ENCODE measurements at places on chromosomes 7 and 10. TPM values are rescaled to one million over a fixed set of nuclear protein-coding genes. Genes with fewer than 3 reads are reported as not detected.

- DNase-seq = peak; percentile 62
Measured at GRCh38 chr7:50363327-50364060, 59.0 kb downstream of the IKZF1 start.

DNA sequence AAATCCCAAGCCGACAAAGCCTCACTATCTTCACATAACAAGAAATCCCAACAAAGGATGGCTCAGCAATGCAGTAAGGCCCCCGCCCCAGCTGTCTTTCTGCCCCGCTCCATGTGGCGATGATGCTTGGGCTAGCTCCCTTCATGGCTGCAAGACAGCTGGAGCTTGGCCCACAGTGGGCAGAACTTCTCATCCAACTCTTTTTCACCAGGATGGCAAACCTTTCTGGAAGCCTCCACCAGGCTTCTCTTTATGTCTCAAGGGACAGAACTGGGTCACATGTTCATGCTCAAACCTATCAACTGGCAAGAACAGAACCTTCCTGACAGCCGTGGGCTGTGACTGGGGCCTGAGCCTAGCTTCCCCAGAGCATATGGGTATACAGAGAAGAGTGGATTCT lies 260.5 kb upstream of the MKLN1 start:
- no peak for DNase-seq

- no peak for DNase-seq
Measured at GRCh38 chr10:78116361-78116760, 82.7 kb downstream of the RPS24 start.

GRCh38 chr10:96038476-96039387 lies 4.7 kb upstream of the CCNJ start:
- no peak for DNase-seq

TBC1D12 gene
- total RNA-seq = 0.33 TPM

DPYSL4 gene
- total RNA-seq = 14.1 TPM

ADRB1 gene
- total RNA-seq = not detected
